NCI-H69 (cell line): ENCODE measurements at places on chromosomes 7 and 10.

DNA sequence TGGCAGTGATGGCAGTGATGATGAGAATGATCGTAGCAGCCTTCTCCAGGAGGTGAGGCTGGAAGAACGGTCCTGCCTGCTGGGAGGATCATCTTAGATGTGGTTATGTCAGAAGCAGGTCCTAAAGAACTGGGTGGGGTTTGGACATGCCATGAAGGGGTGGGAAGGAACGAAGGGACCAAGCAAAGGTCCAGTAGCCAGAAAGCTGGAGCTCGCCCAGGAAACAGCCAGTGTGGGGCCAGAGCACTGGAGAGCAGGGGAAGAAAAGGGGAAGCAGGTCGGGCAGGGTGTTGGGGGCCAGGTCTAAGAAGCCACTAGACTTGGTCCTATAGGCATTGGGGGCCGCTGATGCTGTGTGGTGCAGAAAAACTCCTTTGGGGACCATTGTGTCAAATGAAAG, 127.4 kb downstream of the RGS10 start:
- DNase-seq: no peak

DNA sequence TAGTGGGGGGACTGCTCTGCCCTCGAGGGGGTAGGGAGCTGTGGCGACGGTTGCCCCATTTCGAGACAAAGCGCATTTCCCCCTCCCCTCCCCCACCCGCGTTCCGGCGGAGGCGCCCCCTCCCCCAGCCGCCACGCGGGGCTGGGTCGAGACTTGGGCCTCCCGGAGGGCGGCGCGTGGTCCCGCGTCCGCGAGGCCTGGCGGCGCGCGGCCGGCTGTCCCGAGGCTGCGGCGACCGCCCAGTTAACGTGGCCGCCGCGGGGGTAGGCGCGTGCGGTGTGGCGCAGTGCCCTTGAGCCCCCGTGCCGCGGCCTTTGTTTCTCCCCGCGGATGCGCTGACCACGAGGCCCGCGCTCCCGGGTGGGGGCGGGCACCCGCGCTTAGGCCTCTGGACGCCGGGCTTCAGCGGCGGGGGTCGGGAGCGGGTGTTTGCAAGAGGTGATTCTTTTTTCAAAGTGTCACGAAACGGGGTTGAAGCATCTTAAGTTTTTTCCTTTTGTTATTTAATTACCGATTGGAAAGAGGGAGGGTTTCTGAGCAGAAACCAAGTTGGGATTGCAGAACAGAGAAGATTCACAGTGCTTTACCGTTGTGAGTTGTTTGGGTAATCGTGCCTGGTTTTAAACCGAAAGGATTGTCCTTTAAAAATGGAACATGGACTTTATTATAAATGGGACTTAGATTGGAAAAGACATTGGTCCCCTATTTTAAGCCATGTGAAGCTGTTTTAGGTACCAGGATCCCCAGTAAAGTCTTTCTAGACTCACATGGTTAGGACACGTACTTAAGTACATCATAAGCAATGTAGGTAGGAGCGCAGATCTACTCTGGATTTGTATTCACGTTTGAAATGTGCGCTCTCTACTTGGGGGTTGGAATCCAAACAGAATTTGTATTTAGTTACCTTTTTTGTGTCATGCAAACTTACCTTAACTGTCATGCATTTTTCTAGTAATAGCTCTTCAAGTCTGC, 760 bp downstream of the CBX3 start:
- DNase-seq: peak; percentile 88

DNA sequence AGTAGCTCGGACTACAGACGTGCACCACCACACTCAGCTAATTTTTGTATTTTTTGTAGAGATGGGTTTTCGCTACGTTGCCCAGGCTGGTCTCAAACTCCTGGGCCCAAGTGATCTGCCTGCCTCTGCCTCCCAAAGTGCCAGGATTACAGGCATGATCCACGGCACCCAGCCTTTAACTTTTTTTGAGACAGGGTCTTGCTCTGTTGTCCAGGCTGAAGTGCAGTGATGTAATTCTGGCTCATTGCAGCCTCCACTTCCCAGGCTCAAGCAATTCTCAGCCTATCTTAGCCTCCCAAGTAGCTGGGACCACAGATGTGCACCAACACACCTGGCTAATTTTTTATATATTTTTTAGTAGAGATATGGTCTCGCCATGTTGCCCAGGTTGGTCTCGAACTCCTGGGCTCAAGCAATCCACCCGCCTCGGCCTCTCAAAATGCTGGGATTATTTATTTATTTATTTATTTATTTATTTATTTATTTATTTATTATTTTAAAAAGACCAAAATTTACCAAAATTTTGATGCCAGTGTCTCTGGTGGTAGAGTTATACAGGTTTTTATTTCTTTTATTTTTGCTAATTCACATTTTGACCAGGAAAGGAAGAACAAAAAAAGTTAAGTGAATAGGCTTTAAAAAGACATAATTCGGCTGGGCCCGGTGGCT, 25.0 kb upstream of the ATP6V0A4 start:
- DNase-seq: no peak

DNA sequence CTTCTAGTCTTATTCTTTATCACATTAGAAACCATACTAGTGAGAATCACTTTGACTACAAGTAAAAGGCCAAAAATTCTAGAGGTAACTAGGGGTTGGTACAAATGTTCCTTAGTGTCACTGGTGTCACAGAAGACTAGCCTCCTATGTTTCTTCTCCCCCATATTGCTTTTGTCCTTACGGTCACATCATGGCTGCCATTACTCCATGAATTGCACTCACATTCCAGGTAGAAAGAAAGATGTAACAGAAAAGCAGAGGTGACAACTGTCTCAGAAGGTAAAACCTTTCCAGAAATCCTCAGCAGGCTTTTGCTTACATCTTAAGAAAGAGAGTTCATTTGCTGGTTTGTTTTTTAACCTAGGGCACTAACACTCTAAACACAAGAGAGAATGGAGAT, 42.9 kb downstream of the USP6NL start:
- no peak for DNase-seq

DNA sequence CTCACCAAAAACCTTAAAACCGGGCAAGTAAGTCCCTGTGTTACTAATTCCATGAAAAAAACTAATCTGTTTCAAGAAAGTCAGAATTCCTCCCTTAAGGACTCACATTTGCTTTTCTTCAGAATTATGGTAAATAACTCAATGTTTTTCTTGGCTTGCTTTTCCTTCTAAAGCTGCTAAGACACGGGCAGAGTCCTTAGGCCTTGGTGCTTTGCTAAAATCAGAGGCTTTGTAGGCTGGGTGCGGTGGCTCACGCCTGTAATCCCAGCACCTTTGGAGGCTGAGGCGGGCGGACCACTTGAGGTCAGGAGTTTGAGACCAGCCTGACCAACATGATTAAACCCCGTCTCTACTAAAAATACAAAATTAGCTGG, 32.0 kb downstream of the GNA12 start:
- no peak for DNase-seq

GRCh38 chr10:132230557-132231210, 43.9 kb downstream of the DPYSL4 start:
- DNase-seq: no peak

DNA sequence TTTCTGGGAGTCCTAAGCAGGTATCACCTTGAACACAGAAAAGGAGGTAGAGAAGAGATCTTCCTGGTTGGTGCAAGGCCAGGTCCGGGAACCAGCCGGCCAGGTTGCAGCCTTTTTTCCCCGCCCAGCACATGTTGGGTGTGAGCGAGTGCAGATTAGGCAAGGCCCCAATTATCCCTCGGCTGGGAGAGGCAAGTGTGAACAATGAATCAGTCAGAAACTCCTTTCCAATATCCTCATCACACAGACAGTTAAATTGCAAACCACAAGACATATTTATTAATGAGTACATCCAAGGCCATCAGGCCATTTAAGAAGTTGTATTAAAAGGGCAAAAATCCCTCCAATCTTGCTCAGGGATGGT, 115.0 kb upstream of the AFAP1L2 start:
- DNase-seq: peak; percentile 71
